ENCODE measurements at places on chromosomes 1 and 21. TPM values are rescaled to one million over a fixed set of nuclear protein-coding genes. Genes with fewer than 3 reads are reported as not detected.

The NBPF3 gene
- total RNA-seq = 18.6 TPM

The OR2L13 gene
- not detected for total RNA-seq

The C1orf87 gene
- not detected for total RNA-seq

The BARHL2 gene
- not detected for total RNA-seq

The HCN3 gene
- 12.9 TPM for total RNA-seq

The CGN gene
- total RNA-seq = 38.9 TPM

The PLEKHG5 gene
- total RNA-seq = 50.7 TPM

The VAV3 gene
- total RNA-seq = 3.2 TPM

The NHLH2 gene
- total RNA-seq = 1.9 TPM

The RGS7 gene
- total RNA-seq = 2.4 TPM

The SHISAL2A gene
- 1.4 TPM for total RNA-seq

The IL20 gene
- not detected for total RNA-seq

The TNFRSF4 gene
- 0.34 TPM for total RNA-seq

The ATAD3C gene
- 2.9 TPM for total RNA-seq

GRCh38 chr21:38181096-38181495 lies 75.7 kb upstream of the KCNJ15 start:
- peaks cover 33% of the 10 kb centered on the region for H3K4me1 ChIP-seq
- H3K4me3 ChIP-seq = no peak overlapping the region
- no peaks in the 10 kb centered on the region for H3K27me3 ChIP-seq
- no peak for DNase-seq
- no peak overlapping the region for H3K27ac ChIP-seq
- H3K36me3 ChIP-seq = no peaks in the 10 kb centered on the region

DNA sequence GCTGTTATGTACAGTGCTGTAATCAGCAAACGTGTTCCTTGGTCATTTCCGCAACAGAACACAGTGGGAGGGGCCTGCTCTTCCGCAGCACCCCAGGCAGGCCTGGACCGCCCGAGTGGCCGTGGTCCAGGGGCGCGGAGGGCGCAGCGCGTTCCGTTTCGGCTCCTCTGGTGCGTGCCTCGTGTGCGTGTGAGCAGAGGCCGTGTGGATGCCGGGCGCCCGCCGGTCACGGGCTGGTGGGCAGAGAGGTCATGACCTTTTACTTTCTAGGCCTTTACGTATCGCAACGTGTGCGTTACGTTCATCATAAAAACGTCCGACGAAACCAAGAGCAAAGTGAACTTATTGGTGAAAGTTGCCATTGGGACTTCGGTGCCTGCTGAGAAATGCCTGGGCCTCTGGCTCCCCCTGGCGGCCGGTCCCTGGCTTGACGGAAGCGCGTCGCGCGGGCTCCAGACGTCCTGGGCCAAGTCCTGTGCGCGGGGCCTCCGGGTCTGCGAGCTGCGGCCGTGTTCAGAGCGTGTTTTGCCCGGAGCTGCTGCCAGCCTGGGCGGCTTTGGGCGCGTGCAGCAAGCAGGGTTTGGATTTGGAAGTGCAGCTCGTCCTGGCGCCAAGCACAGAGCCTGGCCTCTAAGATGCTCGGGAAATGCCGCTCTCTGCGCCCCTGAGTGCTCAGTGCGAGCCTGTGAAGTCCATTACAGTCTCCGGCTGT lies 34.4 kb downstream of the COL18A1 start:
- no peak overlapping the region for H3K4me3 ChIP-seq
- peak overlapping the region; percentile 39 for H3K27ac ChIP-seq
- no peaks in the 10 kb centered on the region for H3K27me3 ChIP-seq
- peaks cover 19% of the 10 kb centered on the region for H3K4me1 ChIP-seq
- peak; percentile 72 for DNase-seq
- peaks cover 8% of the 10 kb centered on the region for H3K36me3 ChIP-seq

- peaks cover 13% of the 10 kb centered on the region for H3K4me1 ChIP-seq
- no peak overlapping the region for H3K4me3 ChIP-seq
- peaks cover 5% of the 10 kb centered on the region for H3K36me3 ChIP-seq
Measured at GRCh38 chr1:231705806-231706760, 79.5 kb downstream of the DISC1 start.

GRCh38 chr1:16984717-16985116 lies 4.3 kb upstream of the MFAP2 start:
- DNase-seq = no peak
- H3K4me3 ChIP-seq = no peak overlapping the region
- H3K36me3 ChIP-seq = peaks cover 3% of the 10 kb centered on the region
- peak overlapping the region; percentile 88 for H3K27ac ChIP-seq
- peaks cover 28% of the 10 kb centered on the region for H3K4me1 ChIP-seq
- H3K27me3 ChIP-seq = no peaks in the 10 kb centered on the region

GRCh38 chr1:247304031-247304430 lies 27.6 kb downstream of the ZNF496 start:
- no peaks in the 10 kb centered on the region for H3K27me3 ChIP-seq
- H3K4me1 ChIP-seq = no peaks in the 10 kb centered on the region
- DNase-seq = no peak
- H3K27ac ChIP-seq = no peak overlapping the region
- H3K4me3 ChIP-seq = no peak overlapping the region

- DNase-seq = no peak
- peaks cover 98% of the 10 kb centered on the region for H3K27me3 ChIP-seq
- H3K4me3 ChIP-seq = no peak overlapping the region
- peaks cover 10% of the 10 kb centered on the region for H3K4me1 ChIP-seq
- H3K27ac ChIP-seq = no peak overlapping the region
Measured at GRCh38 chr1:18642278-18643095, 11.8 kb downstream of the PAX7 start.

DNA sequence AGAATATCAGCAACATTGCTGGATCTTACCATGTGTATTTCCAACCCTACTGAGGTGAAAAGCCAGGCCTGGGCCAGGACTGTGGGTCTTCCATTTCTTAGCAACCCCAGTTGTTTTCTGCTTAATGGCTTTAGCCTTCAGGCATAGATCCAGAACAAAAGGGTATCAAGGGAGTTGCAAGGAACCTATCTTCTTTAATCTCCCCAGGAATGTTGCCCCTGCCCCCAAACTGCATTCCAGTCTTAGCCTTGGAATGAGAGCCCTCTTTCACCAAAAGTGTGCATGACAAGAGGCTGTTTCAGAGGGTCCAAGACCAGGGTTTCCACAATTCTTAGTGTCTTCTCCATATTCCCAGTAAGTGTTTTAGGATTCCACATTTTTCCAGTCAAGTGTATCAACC lies 87.9 kb upstream of the SOX13 start:
- H3K4me1 ChIP-seq = peaks cover 11% of the 10 kb centered on the region
- H3K27ac ChIP-seq = peak overlapping the region; percentile 75
- H3K4me3 ChIP-seq = no peak overlapping the region
- H3K27me3 ChIP-seq = no peaks in the 10 kb centered on the region

- no peaks in the 10 kb centered on the region for H3K27me3 ChIP-seq
- no peaks in the 10 kb centered on the region for H3K36me3 ChIP-seq
- no peak overlapping the region for H3K4me3 ChIP-seq
- H3K27ac ChIP-seq = no peak overlapping the region
- H3K4me1 ChIP-seq = no peaks in the 10 kb centered on the region
Measured at GRCh38 chr1:239025223-239025622, 361.1 kb upstream of the CHRM3 start.

GRCh38 chr1:241079459-241079858 lies 277.5 kb downstream of the RGS7 start:
- H3K27me3 ChIP-seq = no peaks in the 10 kb centered on the region
- H3K4me1 ChIP-seq = peaks cover 47% of the 10 kb centered on the region
- DNase-seq = no peak
- no peak overlapping the region for H3K27ac ChIP-seq
- no peaks in the 10 kb centered on the region for H3K36me3 ChIP-seq

GRCh38 chr1:91243171-91243570 lies 161.5 kb downstream of the HFM1 start:
- no peaks in the 10 kb centered on the region for H3K27me3 ChIP-seq
- H3K4me1 ChIP-seq = peaks cover 19% of the 10 kb centered on the region
- H3K4me3 ChIP-seq = no peak overlapping the region
- H3K36me3 ChIP-seq = no peaks in the 10 kb centered on the region
- peak overlapping the region; percentile 17 for H3K27ac ChIP-seq

GRCh38 chr1:94768036-94768435 lies 52.1 kb upstream of the SLC44A3 start:
- H3K27me3 ChIP-seq = no peaks in the 10 kb centered on the region
- H3K4me3 ChIP-seq = no peak overlapping the region
- H3K4me1 ChIP-seq = peaks cover 9% of the 10 kb centered on the region
- H3K27ac ChIP-seq = no peak overlapping the region
- H3K36me3 ChIP-seq = peaks cover 4% of the 10 kb centered on the region

DNA sequence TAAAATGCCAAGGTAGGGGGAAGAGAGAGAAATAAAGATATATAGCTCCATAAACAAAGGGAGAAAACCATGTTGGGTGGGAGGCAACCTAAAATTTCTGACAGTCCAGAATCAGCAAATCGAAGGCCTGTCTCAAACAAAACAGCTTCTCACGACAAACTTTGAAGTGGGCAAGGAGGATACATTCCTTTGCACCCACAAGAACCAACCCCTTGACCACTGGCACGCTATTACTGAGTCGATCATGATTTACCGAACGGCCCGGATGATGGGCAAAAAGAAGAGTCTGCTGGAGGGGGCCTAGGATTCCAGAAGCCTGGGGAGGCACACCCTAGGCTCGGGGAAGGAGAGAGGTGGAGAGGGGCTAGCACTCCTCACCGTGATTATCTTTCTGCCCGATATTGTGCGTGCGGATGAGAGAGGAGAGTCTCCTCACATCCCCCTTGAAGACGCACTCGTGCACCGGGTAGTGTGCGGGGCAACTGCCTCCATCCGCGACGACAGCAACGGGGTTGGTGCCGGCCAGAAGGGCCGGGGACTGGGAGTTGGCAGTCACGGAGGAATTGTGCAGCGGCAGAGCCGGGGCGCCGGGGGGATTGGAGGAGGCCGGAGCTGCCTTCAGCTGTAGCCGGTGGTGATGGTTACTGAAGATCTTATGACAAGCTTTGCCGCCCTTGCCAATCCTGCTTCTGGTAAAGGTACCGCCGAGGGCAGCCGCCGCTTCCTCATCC lies 756 bp downstream of the ANKRD13C start:
- peaks cover 36% of the 10 kb centered on the region for H3K4me1 ChIP-seq
- peak overlapping the region; percentile 99 for H3K27ac ChIP-seq
- no peak for DNase-seq
- H3K36me3 ChIP-seq = peaks cover 3% of the 10 kb centered on the region

DNA sequence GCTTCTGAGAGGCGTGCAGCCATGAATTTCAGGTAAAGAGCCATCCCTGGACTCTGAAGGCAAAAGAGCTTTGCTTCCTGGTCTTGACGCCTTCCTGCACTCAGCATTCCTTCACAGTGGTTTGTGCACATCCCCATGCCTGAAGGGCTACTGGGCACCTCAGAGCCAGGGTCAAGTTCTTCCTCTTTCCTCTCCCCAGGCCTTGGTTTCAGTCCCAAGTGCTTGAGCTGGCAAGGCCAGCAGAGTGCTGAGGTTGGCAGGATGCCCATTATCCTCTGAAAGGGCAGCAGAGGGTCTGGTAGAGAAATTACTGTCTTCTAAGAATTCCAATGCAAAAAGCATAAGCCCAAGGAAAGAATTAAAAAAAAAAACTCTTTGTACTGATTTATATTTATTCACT lies 1064.9 kb downstream of the TTLL7 start:
- DNase-seq = no peak
- no peak overlapping the region for H3K4me3 ChIP-seq
- H3K4me1 ChIP-seq = peaks cover 12% of the 10 kb centered on the region

GRCh38 chr1:36247538-36247937 lies 23.3 kb downstream of the THRAP3 start:
- no peak overlapping the region for H3K4me3 ChIP-seq
- H3K27ac ChIP-seq = no peak overlapping the region
- no peaks in the 10 kb centered on the region for H3K27me3 ChIP-seq
- H3K36me3 ChIP-seq = peaks cover 27% of the 10 kb centered on the region

DNA sequence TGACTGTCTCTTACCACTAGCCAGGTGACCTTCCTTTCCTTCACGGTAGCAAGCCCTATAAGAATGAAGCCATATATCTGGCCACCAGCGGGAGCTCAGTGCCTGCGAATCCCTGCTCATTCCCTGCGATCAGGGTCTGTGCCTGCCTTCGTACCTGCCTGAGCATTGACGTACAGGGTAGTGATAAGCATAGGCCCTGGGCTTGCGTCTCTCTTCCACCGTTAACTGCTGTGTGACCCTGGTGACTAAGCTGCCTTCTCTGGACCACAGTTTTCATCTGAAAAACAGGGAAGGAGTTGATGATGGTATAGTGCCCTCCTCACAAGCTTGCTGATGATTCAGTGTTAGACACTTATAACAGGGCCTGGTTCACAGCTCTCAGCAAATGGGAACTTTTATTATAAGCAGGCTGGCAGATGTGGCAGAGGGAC lies 4.1 kb downstream of the ZC3H12A start:
- DNase-seq = no peak
- no peak overlapping the region for H3K4me3 ChIP-seq
- H3K27me3 ChIP-seq = peaks cover 4% of the 10 kb centered on the region

GRCh38 chr1:229012823-229013222 lies 258.1 kb upstream of the RAB4A start:
- no peak for DNase-seq
- no peaks in the 10 kb centered on the region for H3K27me3 ChIP-seq
- peaks cover 21% of the 10 kb centered on the region for H3K4me1 ChIP-seq
- H3K4me3 ChIP-seq = no peak overlapping the region

GRCh38 chr1:199029401-199029800 lies 390.6 kb downstream of the PTPRC start:
- peaks cover 9% of the 10 kb centered on the region for H3K4me1 ChIP-seq
- DNase-seq = no peak
- no peak overlapping the region for H3K27ac ChIP-seq
- H3K4me3 ChIP-seq = no peak overlapping the region
- peaks cover 3% of the 10 kb centered on the region for H3K36me3 ChIP-seq

DNA sequence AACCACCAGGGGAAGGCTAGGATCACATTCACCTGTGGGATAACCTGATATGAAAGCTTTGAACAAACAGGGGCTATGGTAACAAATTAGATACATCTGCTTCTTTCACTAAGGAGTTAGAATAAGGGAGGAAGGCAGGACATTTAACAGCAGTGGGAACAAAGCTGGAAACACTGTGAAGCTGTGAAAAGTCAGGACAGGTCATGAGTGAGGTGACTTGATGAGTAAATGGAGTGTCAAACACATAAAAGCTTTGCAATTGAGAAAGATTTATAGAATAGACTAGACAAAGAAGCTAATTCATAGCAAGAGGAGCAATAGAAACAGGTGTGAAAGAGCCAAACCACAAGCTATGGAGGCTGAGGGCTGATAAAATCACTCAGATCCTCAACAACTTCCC lies 110.0 kb downstream of the ASTN1 start:
- no peak for DNase-seq
- no peak overlapping the region for H3K4me3 ChIP-seq
- no peaks in the 10 kb centered on the region for H3K4me1 ChIP-seq
- no peaks in the 10 kb centered on the region for H3K36me3 ChIP-seq
